ENCODE measurements at places on chromosomes 11 and 22.

- no peak for DNase-seq
Observed at GRCh38 chr11:132935383-132935782, 596.9 kb downstream of the OPCML start.

DNA sequence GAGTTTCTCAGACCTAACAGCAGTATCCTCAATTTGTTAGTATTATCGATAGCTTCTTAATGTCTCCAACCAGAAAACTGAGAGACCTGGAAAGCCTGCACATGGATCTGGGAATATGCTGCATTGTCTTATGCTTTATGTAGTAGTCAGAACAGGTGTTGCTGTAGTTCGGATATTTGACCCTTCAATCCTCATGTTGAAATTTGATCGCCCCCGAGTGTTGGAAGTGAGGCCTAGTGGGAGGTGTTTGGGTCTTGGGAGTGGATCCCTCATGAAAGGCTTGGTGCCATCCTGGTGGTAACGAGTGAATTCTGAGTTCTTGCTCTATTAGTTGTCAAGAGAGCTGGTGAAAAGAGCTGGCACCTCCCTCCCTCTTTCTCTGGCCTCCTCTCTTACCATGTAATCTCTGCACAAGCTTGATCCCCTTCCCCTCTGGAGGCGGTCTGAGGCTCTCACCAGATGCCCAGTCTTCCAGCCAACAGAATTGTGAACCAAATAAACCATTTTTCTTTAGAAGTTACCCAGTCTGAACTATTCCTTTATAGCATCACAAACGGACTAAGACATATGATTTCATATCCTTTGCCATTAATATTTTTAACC is 227.1 kb downstream of the DDX10 start:
- no peak for DNase-seq

DNA sequence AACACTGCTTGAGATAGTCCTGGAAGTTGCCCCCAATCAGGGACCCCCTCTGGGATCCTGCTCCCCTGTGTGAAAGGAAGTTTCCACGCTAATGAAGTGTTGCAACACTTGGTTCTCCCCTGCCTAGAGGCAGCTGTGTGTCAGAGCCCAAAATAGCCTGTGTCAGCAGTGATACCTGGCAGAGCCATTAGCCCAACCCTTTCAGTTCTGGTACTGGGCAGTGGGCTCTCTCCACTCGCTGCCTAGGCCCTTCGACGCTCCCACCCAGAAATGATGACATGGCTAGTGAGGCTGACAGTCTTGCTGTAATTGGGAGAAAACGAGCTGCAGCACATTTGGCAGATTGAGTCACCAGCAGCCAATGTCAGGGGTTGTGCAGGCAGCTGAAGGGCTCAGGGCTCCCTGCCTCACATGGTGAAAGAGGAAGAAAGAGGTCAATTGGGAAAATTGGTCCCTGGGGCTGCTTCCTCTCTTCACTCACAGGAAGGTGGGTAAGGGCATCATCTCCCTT is 1.4 kb upstream of the NXF1 start:
- peak; percentile 41 for DNase-seq

DNA sequence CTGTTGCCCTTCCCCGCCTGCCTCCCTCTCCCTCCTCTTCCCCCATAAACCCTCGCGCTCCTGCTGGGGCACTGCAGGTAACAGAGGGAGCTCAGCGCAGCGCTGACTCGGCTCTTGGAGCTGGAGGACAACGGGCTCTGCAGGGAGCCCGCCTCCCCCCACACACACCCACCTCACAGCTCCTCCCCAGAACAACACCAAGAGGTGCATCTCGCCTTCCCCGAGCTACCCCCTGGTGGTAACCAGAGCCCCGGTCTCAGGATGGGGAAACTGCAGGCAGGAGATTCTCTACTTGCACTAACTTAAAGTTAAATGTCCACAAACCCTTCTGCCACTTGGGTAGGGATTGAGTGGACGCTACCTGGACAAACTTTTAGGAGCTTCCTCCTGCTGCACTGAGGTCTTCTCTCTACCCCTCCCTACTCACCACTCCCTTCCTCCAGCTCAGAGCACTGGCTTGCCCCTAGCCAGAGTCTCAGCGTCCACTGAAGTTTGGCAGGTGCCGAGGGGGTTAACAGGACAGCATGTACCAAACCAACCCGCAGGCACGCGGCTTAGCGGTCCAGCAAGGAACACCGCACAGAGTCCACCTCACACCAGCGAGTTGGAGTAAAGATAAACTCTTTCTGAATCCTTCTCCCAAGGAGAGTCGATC is 4.0 kb upstream of the SCN4B start:
- no peak for DNase-seq

- peak; percentile 72 for DNase-seq
Observed at GRCh38 chr11:95831198-95831883, 41.0 kb downstream of the CEP57 start.

GRCh38 chr11:63613517-63614135 is 607 bp downstream of the PLAAT3 start:
- DNase-seq = no peak

DNA sequence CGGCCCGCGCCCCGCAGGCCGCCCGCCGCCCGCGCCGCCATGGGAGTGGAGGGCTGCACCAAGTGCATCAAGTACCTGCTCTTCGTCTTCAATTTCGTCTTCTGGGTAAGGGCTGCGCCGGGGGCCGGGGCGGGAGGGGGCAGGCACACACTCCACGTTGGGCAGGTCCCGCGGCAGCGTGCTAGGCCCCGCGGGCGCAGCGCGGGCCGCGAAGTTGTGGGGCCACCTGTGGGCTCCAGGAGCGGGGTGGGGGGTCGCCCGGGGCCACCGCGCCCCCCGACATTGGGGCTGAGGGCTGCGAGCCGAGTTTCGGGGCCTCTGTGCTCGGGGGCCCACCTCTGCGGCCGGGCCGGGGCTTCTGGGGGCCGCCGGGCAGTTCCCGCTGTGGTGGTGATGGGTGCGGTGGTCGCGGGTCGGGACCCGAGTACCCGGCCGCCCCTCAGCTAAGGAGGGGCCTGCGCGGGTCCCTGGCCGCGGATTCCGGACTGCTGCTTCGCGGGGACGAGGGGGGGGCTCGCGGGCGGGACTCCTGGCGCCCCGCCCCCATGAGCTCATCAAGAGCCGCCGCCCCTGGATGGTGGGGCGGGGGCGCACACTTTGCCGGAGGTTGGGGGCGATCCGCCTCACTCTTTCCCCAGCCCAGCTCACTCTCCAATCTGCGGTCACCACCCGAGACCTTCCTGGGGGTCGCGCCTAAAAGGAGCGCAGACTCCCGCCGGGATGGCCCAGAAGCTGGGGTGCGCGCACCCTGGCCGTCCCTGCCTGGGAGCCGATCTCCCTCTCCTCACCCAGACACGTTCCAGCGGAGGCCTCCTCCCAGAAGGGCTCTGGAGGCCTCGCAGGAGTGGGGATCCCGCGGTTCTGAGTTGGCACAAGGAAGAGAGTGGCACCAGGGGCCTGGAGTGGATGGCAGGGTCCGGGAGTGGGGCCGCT is 667 bp downstream of the CD81 start:
- peak; percentile 58 for DNase-seq

GRCh38 chr11:116595305-116595880 is 177.4 kb downstream of the BUD13 start:
- no peak for DNase-seq

GRCh38 chr11:28963187-28963586 is 855.0 kb downstream of the METTL15 start:
- peak; percentile 76 for DNase-seq

- DNase-seq = no peak
Observed at GRCh38 chr11:120135838-120136237, 2.1 kb downstream of the TRIM29 start.

- DNase-seq = peak; percentile 77
Observed at GRCh38 chr22:23790819-23791737, 4.3 kb downstream of the SMARCB1 start.

- DNase-seq = no peak
Observed at GRCh38 chr22:30062950-30063349, 17.3 kb upstream of the HORMAD2 start.

DNA sequence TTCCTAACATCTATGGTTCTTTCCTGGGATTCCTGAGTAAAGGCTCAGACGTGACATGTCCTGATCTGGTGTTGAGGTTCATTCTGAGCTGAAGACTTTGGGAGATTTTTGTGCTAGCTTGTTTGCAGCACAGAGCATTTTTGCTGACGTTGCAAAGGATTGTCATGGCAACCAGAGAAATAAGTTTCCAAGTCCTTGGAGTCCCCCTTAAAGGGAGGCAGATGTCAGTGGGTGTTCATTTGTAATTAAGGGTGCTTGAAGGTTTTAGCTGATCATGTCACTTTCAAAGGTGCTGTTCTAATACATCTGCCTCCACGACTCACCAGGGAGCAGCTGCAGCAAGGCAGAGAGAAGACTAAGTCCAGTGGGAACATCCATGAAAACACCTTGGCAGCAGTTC is 5.4 kb upstream of the SYN3 start:
- DNase-seq = no peak

DNA sequence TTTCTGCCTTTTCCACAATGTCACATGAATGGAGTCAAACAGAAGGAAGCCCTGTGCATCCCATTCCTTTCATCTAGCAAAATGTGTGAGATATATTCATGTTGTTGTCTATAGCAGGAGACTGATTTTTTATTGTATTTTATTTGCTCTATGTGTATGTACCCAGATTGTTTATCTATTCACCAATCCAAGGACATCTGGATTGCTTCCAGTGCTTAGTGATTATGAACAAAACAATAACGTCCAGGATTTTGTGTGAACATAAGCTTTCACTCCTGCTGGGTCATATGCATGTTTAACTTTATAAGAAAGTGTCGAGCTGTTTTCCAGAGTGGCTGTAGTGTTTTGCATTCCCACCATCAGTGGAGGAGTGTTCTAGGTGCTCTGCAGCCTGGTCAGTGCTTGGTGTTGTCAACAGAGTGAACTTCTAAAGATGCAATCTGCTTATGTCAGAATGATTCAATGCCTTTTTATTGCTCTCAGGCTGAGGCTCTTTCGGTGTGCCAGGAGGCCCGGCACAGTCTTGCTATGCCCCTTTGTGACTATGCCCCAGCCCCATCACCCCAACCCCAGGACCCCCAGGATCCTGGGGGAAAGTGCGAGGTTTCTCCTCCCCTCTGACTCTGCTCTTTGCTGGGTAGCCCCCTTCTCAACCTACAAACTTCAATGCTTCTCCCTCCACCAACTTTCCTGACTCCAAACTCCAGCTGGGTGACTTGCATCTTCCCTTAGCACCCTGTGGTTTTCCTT is 19.9 kb upstream of the SYT13 start:
- DNase-seq = no peak

DNA sequence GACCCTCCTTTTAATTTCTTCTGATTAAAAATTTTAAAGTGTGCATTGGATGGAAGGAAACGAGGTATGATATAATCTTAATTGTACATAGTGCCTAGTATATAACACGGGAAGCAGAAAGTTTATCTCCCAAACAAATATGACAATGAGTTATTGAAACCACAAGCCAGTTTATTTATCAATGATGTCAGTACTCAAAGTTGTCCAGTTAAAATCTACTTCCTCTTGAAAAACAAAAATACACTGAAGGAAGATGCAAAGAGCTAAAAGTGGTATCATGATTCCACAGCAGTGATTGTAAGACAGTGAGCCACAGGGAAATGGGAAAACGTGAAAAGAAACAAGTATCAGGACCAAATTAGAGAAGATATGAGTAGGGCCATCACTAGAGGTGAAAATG is 18.8 kb upstream of the OR5B21 start:
- no peak for DNase-seq

GRCh38 chr11:12272821-12273617 is 104.4 kb upstream of the PARVA start:
- no peak for DNase-seq

GRCh38 chr11:33723238-33723881 is 12.9 kb downstream of the CD59 start:
- peak; percentile 94 for DNase-seq

DNA sequence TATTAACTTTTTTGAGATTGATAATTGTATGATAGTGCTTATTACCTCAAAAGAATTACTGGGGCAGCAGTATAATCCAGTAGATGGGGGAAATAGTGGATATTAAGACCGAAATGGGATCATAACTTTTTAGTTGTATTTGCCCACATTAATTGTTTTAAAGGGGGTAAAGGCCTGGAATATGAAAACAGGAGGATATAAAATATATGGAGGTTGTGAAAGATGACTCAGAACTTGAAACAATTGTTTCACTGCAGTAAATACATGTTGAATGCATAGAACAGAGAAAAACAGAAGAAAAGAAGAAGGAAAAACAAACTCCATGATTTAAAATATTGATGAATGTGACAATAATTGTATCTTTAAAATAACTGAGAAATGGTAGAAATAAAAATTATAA is 94.1 kb upstream of the VPREB1 start:
- DNase-seq = no peak

DNA sequence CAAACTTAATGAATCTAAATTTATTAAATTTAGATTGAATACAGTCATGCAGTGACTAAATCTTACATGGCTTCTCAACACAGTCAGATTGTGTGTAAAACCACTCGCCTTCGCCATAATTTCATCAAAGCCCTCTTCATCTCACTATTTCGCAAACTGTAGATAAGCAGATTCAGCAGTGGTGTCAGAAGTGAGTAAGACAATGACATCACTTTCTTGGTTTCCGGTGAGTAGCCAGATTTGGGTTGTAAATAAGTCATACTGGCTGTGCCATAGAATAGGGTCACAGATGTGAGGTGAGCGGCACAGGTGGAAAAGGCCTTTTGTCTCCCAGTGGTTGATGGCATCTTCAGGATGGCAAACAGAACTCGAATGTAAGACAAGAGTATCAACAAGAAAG is 3.4 kb downstream of the OR10A6 start:
- no peak for DNase-seq

DNA sequence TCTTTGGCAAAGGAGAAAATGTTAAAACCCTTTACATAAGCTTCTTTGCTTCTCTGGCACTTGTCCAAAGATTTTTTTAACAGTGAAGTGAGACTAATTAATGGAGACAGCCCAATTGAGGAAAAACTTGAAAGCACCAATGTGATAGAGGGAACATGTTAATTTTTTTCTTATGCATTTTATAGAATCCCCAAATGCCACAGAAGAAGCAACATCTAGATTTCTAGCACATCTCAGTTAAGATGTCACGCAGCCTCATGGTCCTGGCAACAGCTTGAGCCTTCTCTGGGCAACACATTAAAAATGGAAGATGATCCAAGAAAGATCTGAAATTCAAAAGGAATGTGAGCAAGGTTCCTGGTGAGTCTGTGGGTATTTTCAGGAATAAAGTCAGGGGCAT is 48.5 kb downstream of the PACSIN2 start:
- DNase-seq = no peak

GRCh38 chr22:30770716-30771115 is 76.0 kb downstream of the OSBP2 start:
- DNase-seq = no peak

- no peak for DNase-seq
Observed at GRCh38 chr11:72673943-72674828, at the start of gene PDE2A. PDE2A (minus strand) TSS chr11:72674422; CDS start chr11:72674207, 215 bp downstream.

GRCh38 chr22:41998361-41999261 is at the start of gene WBP2NL:
WBP2NL (plus strand) TSS chr22:41998788; CDS start chr22:41998819, 31 bp downstream.
- peak; percentile 79 for DNase-seq

- peak; percentile 63 for DNase-seq
Observed at GRCh38 chr11:117232092-117232878, at the start of gene RNF214. RNF214 (plus strand) TSS chr11:117232671; CDS start chr11:117234273, 1,602 bp downstream.

DNA sequence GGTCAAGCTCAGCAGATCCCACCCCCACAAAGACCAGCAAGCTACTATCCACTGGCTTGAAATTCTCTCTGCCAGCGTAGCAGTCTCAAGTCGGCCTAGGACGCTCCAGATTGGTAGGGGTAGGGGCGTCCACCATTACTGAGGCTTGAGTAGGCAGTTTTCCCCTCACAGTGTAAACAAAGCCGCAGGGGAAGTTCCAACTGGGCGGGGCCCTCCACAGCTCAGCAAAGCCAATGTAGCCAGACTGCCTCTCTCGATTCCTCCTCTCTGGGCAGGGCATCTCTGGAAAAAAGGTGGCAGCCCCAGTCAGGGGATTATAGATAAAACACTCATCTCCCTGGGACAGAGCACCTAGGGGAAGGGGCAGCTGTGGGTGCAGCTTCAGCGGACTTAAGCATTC is 1064.9 kb upstream of the TENM4 start:
- no peak for DNase-seq
